ENCODE measurements at places on chromosomes 7 and 10. TPM values are rescaled to one million over a fixed set of nuclear protein-coding genes. Genes with fewer than 3 reads are reported as not detected.

DNA sequence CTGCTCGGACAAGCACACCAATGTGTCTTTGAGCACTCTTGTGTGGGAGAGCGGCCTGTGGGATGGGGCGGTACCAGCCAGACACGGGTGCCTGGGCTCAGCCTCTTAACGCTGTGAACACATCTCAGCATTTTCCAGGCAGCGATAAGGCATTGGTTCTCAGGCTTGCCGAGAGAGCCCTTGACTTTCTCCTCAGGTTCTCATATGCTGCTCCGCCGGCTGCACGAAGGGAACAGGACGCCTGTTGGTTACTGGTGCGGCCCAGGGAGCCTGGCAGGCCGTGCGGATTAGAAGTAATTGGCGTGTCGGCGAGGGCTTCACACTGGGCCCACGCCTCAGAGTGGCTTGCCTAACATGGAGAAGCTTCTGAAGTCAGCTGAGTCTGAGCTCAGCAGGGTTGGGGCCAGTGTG is 456.7 kb upstream of the FOXK1 start:
- no peak for DNase-seq

ETV1 gene
- total RNA-seq = 6.5 TPM

ANKRD2 gene
- 1.6 TPM for total RNA-seq

DNA sequence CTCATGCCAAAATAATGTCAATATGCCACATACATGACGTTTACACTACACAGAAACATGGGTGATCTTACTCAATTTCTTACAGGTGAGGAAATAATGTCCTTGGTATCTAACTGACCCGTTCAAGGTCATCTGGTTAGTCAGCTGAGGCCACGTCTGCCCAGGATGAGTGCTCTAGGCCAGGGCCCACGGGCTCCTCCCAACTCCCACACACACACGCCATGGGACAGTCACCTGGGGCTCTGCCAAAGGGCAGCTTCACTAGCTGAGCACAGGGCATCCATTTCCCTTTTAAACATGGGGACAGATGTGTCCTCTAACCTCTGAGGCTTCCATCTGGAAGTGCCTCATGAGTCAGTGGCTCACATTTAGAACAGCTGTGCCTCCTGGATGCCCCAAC is 123.9 kb downstream of the TNS3 start:
- DNase-seq = no peak

SLC39A12 gene
- not detected for total RNA-seq

GRCh38 chr7:2735744-2736143 is 47.7 kb downstream of the AMZ1 start:
- DNase-seq = no peak

DNA sequence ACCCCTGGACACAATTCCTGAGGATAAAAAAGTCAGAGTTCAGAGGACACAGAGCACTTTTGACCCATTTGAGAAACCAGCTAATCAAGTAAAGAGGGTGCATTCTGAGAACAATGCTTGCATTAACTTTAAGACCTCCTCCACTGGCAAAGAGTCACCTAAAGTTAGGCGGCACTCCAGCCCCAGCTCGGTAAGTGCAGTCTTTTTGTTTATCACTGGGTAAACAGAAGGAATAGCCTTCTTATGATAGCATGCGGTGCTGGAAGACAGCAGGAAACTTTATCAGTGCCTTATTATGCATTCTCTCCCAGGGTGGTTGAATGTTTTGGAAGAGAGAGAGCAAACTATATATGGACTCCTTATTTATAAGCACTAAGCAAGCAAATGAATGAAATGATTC is 130.5 kb downstream of the CDK14 start:
- DNase-seq = no peak

NYAP1 gene
- 2.4 TPM for total RNA-seq

DNA sequence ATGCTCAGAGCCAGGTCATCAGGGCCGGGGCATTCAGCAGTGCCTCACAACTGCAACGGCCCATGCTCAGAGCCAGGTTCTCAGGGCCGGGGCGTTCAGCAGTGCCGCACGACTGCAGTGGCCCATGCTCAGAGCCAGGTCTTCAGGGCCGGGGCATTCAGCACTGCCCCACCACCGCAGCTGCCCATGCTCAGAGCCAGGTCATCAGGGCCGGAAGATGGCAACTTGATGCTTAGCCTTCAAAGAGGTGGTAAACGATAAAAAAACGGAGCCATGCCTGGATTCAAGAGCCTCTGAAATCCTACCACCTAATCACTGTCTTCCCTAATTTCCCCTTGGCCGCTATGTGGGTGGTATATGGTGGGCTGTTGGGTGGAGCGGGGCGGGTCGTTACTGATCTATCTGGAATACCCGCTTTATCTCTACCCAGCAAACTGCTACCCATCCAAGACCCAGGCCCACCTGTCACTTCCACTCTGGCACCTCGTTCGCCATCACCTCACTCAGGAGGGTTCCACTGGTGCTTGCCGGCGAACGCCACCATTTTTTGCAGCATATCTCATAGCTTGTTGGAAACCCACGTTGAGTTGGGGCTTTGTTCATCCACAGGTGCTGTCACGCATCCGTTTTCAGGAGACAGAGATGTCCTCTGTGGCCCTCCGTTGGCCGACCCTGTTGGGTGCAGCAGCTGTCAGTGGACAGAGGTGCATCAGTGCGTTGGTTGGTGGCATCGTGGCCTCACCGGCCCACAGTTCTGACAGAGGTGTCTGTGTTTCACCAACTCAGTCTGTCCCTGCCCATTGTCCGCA is 221.1 kb downstream of the EBF3 start:
- DNase-seq = no peak

SPDYE2B gene
- total RNA-seq = not detected

HOXA5 gene
- 3.8 TPM for total RNA-seq

GRCh38 chr10:97196223-97197029 is 10.7 kb upstream of the SLIT1 start:
- DNase-seq = peak; percentile 15

CRYGN gene
- not detected for total RNA-seq

DNA sequence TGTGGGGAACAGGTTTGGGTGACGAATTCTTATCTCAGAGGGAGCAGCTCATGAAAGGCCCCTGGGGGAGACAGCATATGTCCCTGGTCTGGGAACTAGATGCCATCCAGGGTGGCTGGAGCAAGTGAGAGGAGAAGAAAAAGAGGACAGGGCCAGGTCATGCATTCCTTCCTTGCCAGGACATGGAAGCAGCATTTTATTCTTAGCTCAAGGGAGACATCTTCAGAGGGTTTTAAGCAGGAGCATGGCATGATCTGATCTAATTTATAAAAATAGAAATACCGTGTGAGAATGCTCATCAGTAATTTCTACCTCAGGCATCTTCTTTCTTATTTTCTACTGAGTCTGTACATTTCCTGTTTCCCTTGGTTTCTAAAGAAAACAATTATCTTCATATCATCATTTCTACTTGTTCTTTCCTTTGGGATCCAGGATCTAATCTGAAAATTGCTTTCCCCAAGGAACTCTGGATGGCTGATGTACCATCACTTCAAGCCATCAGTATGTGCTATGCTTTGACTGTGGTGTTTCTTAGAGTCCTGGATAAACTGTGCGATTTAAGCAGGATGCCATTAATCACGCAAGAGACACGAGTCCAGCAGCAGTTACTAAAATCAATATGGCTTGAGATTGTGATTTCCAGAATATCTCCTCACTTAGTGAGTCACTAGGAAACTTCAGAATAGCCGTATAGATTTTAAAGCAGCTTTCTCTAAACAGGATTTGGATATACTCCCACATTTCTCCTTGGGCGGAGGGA is 386.2 kb downstream of the GALNT17 start:
- no peak for DNase-seq

- no peak for DNase-seq
These were observed 30.6 kb downstream of the FAM237B start for GRCh38 chr7:90290244-90291113.

GRCh38 chr10:61890430-61890829 is 11.1 kb upstream of the ARID5B start:
- no peak for DNase-seq

GRCh38 chr7:74344132-74344496 is 54.9 kb downstream of the CLIP2 start:
- no peak for DNase-seq

- DNase-seq = no peak
These were observed 364.5 kb downstream of the DPP6 start for GRCh38 chr7:154416714-154417113.

DNA sequence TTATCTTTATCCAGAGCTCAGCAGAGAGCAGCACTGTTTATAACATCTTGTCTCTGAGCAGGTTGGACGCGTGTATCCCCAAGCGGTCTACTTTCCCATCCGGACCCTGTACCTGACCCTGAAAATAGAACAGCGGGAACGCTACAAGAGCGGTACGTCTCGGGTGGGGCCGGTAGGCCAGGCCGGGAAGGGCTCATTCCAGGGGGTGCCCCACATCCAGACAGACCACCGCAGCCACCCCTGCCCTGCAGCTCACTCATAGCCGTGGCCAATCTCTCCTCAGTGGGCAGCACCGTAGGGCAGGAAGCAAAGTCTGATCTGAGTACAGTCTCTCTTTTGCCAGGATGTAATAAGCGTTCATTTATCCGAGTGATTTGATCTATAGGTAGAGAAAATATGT is 113.7 kb downstream of the TRRAP start:
- no peak for DNase-seq

- no peak for DNase-seq
These were observed 13.9 kb downstream of the CREB3L2 start for GRCh38 chr7:137987968-137988367.

DNA sequence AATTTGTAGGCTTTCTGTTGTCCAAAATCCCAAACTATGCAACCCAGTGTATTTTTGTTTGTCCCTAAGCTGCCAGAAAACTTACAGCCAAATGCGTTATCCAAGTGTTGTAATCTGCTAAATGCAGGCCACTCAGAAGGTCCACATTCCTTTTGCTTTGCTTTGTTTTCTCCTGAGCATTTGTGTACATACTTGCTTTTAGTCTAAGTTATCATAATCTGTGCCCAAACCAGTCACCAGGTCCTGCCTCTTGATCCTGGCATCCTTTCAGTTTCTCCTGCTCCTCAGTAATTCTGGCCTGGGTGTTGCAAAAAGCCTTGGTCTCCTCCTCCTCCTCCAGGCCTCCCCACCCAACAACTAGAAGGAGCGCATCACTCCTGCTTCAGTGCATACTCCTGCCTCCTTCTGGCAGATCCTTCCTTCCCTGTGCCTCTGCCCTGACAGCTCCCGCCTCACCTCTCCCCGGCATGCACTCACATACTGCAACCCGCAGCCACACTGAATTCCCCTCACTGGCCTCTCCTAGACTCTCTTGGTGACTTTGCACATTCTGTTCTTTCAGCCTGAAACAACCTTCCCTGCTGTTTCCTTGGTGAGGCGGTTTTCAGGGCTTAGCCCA is 2.3 kb downstream of the DENND2A start:
- peak; percentile 53 for DNase-seq

GRCh38 chr7:70695795-70696083 is 436.2 kb upstream of the GALNT17 start:
- no peak for DNase-seq

DNA sequence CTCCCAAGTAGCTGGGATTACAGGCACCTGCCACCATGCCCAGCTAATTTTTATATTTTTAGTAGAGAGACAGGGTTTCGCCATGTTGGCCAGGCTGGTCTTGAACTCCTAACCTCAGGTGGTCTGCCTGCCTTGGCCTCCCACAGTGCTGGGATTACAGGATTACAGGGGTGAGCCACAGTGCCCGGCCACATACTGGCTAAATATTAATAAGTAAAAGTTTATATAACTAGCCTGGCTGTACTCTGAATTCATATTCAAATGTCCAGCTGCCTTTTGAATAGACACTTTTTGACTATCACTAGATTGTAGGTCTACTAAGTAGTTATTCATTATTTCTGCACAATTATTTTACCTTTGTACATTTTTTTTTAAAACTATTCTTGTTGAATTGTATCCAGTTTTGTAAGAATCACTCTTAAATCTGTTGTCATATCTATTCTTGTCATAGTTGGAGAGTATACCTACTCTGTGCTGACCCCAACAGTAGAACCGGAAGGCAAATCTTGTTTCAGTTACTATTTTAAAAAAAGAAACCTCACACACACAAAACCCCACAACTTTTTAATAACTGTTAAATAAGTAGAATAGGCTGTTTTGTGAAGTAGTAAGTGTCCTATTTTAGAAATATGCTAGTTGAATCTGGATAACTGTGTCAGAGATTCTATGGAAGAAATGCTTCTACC is 29.6 kb downstream of the MINPP1 start:
- DNase-seq = no peak

DNA sequence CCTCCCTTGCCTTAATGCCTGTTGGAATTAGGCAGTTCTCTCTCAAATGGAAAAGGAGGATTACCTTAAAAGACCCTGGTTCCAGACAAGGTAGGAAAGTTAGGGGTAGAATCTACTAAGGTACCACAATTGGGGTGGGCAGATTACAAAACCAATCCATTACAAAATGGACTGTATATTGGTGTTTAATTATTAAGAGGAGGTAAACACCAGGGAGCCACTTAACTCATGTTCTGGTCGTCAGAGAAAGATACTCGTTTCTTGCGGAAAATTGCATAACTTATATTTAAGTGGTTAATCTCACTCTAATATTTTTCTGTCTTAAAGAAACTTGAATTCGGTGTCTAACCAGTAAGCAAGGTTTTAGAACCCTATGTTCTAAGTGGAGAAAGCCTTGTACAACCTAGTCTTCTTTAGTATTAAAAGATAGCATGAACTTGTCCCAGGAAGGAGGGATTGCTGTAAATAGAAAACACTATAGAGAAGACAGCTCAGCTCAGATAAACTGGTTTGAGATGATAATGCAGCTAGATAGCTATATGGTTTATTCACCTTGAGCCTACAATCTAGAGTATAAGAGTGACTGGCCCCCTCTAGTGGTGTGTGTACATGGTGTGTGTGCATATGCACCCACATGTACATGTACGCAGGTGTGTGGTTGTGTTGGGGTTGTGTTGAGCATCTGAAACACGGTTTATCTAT is 58.0 kb upstream of the STRIP2 start:
- DNase-seq = peak; percentile 9

CALML3 gene
- total RNA-seq = 4.7 TPM

DNA sequence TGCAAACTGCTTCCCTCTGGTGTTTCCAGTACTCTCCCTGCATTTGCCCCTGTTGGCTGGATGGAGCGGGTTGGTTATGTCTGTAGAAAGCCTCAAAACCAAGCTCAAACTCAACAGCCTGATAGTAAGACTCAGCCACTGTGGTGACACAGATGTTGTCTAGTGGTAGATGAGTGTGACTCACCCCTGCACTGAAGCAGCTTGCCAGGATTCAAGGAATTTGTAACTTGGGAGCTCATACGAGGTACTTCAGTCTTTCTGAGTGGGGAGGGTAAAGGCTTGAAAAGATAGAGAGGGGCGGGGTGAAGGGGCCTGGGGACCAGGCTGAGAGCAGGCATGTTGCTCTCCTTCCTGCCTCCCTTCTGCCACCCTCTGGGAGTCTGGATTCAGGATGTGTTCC is 22.9 kb upstream of the AQP1 start:
- DNase-seq = peak; percentile 28

DNA sequence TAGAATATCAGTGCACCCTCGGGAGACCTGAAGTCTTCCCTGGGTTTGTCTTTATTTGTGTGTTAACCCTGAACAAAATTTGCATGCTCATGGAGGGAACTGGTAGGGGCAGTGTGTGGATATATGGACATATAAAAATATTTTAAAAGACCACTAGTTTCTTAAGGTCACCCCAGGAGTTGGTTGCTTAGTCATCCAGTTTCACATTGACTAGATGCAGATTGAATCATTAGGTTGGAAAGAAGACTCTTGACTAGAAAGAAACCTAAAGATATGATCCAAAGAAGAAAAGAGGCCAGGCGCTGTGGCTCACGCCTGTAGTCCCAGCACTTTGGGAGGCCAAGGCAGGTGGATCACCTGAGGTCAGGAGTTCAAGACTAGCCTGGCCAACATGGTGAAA is 137.1 kb downstream of the KAT6B start:
- DNase-seq = no peak
